ENCODE measurements at places on chromosomes 11 and 22.

DNA sequence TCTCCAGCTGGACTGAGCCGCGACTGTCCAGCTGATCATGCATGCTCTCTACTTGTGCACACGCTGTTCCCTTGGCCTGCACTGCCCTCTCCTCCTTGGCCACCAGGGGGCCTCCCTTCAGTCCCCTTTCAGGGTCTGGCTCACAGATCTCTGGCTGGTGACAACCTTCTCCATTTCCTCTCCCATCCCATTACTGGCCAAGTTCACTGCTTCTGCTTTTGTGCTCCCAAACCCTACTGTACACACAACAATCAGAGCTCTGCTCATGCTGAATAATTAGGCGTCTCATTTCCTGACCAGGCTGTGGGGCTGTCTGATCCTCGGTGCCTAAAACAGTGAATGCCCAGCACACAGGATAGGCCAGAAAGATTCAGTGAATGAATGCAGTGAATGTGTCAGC, 224.0 kb upstream of the NARS2 start:
- peak; percentile 57 for DNase-seq

DNA sequence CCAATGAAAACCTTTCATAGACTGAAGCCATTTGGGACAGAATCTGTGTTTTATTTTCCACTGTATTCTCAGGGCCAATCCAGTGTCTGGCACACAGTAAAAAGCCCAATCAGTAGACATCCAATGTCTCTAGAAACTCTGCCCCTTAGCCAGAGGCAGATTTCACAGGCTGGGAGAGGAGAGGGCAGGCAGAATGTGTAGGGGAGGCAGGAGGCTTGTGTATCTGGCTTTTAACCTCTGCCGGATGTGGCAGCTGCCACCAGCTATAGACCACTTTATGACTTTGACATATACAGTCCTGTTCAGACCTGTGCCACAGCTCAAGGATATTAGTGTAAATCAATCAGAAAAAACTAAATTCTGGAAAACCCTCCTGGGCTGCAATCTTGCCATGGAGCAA, 4.4 kb downstream of the EXPH5 start:
- DNase-seq = no peak

- DNase-seq = no peak
These were observed 33.0 kb downstream of the DKK3 start for GRCh38 chr11:11975201-11976092.

DNA sequence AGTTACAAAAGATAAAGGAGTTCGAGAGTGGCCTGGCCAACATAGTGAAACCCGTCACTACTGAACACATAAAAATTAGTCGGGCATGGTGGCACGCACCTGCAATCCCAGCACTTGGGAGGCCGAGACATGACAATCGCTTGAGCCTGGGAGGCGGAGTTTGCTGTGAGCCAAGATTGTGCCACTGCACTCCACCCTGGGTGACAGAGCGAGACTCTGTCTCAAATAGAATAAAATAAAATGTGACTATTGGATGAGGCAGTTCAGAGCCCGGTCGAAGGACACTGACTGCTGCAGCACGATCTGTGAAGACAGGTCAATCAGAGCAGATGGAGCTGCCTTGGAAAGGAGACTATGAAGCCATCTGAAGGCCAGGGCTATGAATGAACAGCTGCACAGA, 37.7 kb upstream of the ANO1 start:
- no peak for DNase-seq

- no peak for DNase-seq
These were observed 21.2 kb upstream of the OSBPL5 start for GRCh38 chr11:3186166-3186953.

GRCh38 chr22:27714068-27714467, 87.5 kb downstream of the MN1 start:
- no peak for DNase-seq

GRCh38 chr11:122513328-122513727, 142.2 kb upstream of the UBASH3B start:
- no peak for DNase-seq

GRCh38 chr22:42830161-42830560, 26.9 kb downstream of the ARFGAP3 start:
- DNase-seq = no peak

GRCh38 chr11:101583251-101584128, at the start of gene TRPC6:
Gene TRPC6, minus strand, starts transcription at chr11:101584007. Its CDS starts 504 bp downstream, at chr11:101583503.
- DNase-seq = peak; percentile 10

DNA sequence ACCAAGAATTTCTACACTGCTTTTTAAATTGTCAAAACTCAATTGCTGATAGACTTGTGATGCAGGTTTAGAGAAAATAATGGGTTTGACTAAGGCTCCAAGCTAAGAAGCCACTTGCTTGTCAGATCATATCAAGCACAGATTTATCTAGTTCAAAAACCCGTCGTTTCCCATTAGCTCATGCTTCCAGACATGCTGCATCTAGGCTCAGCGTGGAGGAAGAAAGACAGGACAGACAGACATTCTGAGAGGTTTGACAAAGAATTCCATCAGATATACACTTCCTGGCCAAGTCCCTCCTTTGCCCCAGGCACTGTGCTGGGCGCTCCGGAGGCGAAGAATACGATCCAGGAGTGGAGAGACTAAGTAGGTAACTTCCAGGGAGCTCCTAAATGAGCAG, 76.8 kb downstream of the KCNC1 start:
- DNase-seq = no peak

GRCh38 chr11:115498354-115498753, 5.9 kb downstream of the CADM1 start:
- no peak for DNase-seq

- no peak for DNase-seq
These were observed at the start of gene SHANK3 for GRCh38 chr22:50672471-50673230. Gene SHANK3, plus strand, starts transcription at chr22:50672823.

DNA sequence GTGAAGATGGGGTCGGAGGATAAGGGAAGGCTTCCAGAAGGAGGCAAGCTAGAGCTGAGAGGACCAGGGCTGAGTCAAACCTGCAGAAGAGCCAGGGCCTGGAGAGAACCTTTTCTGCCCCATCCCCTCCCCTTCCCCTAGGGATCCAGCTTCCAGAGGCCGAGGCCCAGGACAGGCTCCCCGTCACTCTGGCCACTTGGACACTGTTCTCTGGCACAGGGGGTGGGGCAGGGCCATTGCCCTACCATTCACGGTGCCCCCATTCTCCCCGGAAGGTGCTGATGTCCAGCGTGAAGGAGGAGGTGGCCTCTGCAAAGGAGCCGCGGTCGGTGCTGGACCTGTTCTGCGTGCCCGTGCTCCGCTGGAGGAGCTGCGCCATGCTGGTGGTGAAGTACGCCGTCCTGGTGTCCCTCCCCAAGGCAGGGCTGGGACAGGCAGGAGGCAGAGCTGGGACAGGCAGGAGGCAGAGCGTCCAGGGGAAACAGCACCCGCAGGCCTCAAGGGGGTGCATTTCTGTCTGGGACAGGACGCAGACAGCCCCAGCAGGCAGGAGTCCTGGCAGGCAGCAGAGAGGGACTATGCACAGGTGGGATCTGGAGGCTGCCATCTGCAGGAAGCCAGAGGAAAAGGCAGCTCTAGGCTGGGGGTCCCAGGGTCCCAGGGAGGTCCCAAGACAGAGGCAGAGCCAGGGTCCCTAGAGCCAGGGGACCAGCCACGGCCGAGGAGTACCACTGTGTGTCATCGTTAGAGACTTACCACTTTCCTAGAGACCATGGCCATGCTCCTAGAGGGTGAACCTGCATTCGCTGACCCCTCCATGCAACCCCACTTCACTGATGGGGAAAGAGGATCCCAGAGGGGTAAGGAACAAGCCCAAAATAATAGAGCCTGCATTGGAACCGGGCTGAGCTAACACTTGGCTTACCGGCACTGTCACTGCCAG, 25.8 kb upstream of the SLC22A12 start:
- no peak for DNase-seq

GRCh38 chr11:110990311-110990710, 255.2 kb upstream of the POU2AF2 start:
- peak; percentile 35 for DNase-seq

DNA sequence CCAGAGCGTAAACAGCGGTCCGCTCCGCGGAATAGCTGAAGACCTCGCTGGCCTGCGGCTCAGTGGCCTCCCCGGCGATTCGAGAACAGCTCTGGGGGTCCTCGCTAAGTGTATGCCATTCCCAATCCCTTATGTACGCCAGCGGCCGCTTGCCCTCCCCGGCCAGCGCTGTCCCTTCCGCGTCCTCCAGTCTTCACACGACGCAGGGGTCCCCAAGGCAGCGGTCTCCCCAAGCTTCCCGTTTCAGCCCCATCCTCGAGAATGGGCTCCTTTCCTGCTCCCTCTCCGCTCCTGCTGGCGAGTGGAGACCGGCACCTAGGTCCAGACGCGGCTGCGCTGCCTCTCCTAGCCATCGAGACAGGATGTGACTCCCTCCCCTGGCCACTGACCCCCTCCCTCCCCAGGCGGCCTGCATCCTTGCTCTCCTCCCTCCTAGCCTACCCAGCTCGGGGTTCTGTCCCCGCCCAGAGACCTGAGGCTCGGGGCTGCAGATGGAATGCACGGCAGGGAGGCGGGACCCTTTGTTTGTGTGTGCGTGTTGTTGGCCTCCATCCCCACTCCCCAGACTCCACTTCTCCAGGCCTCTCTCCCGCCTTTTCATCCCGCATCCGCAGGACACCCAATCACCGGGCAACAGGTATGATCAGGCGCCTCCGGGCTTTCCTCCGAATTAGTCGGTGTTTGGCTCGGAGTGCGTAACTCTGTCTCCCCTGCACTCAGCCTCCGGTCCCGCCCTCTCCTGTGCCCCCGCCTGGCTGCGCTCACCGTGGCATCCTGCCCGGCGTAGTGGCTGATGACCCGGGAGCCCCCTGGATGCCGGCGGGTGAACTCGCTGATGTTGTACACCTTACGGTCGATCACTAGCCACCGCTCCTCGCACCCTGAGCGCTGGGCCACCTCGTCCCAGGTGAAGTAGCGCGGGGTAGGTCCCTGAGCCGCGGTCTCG, 740 bp downstream of the FADS1 start:
- peak; percentile 78 for DNase-seq

DNA sequence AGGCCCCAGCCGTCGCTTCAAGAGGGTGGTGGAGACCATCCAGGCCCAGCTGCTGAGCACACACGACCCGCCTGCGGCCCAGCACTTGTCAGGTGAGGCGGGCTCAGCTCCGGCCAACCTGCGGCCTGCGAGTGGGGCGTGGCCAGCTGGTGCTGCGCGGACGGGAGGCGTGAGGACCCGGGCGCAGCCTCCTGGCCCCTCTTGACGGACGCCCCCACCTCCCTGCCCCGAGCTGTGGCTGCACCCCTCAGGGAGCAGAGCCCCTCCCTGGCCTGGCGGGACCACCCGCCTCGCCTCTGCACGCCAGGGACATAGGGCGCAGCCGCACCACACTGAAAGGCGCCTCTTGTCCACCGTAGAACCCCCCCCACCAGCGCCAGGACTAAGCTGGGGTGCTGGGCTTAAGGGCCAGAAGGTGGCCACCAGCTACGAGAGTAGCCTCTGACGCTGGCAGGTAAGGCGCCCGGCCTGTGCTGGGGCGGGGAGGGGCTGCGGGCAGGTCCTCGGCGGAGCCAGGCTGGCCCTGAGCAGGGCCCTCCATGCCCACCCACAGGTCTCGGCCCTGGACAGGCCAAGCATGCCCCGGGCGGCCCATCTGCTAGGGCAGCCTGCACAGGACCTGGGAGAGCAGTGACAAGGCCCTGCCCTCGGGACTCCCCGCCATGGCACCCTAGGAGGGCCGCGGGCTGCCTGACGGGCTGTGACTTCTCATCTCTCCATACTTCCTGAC, 29.8 kb downstream of the MOB2 start:
- no peak for DNase-seq

DNA sequence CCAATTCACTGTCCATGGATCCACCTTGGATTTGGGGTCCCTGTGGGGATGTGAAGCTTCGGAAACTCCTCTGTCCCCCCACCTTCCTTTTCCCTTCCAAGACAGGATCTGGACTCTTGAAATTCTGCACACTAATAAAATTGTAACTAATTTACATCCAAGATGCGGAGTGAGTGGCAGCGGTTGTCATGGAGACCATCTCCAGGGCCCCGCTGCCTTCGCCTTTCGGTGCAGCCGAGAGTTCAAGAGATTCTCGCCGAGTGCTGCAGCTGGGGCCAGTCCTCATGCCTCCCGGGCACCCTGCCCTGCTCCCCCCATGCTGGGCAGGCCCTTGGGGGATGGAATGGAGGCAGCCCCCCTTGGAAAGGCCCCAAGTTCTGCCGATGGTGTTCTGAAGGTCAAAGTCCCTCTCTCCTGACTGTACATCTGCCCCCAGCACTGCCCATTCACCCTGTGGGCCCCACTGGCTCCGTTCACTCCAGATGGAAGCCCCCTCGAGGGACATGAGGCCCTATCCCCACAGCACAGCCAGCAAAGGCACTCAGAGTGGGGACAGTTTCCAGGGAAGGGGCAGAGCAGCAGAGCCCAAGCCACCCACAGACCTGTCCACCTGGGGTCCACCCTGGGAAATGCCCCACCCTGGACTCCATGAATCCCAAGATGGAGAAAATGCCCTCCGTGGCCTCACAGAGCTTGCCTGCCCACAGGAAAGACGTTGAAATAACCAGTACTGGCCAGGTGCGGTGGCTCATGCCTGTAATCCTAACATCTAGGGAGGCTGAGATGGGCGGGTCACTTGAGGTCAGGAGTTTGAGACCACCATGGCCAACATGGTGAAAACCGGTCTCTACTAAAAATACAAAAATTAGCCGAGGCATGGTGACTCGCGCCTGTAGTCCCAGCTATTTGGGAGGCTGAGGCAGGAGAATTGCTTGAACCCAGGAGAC, 25.9 kb downstream of the IGLL1 start:
- no peak for DNase-seq

DNA sequence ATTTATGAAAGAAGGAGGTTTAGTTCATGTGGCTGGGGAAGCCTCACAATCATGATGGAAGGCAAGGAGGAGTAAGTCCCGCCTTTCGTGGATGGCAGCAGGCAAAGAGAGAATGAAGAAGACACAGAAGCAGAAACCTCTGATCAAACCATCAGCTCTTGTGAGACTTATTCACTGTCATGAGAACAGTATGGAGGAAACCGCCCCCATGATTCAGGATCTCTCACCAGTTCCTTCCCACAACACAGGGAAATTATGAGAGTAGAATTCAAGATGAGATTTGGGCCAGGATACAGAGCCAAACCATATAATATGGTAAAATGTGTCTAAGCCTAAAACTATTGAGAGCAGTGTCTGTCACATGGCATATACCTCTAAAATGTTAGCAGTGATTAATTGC, 503.8 kb upstream of the CCDC179 start:
- DNase-seq = peak; percentile 5

GRCh38 chr11:22711071-22711770, 44.8 kb downstream of the GAS2 start:
- no peak for DNase-seq

GRCh38 chr11:31958076-31958735, 132.7 kb upstream of the RCN1 start:
- DNase-seq = peak; percentile 50

GRCh38 chr11:33040033-33040861, 875 bp downstream of the TCP11L1 start:
- peak; percentile 40 for DNase-seq

DNA sequence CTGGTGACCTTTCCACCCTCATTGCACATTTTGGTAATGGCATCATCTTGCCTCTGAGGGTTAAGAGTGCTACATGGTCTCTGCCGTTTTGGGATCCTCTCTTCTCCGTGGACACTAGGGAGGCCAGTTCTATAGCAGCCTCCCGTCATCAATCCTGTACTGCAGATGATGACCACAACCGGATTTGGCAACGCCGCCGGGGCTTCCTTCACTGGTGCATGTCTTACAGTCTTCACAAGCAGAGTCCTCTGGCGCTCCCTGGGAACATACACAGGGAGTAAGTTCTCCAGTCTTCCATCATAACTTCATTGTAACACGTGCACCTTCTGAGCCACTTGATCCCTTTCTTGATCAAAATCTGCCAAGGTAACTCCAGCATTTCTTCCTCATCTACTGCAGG, 69.0 kb upstream of the SLC22A12 start:
- DNase-seq = no peak

Data from iris pigment epithelial cell (primary cell).